Psoas muscle (tissue), 8 donors: ENCODE measurements at places on chromosomes 13 and 19. TPM values are rescaled to one million over a fixed set of nuclear protein-coding genes. Genes with fewer than 3 reads are reported as not detected.
A peak's percentile ranks its signal among the peaks of the same experiment; 100 is the strongest.

Gene ZNF878
- polyA plus RNA-seq, result not detected

Gene EID2B
- 9.0 TPM for polyA plus RNA-seq

Gene FCHO1
- polyA plus RNA-seq, result 0.10 TPM

Gene BRSK1
- polyA plus RNA-seq, result 0.14 TPM

Gene PRSS57
- polyA plus RNA-seq, result 0.05 TPM

Gene ZNF121
- 3.0 TPM for polyA plus RNA-seq

Gene LIM2
- polyA plus RNA-seq, result not detected

Gene ATP12A
- not detected for polyA plus RNA-seq

Gene CDADC1
- polyA plus RNA-seq, result 7.8 TPM

Gene TEAD2
- 9.7 TPM for polyA plus RNA-seq

Gene KLHL1
- not detected for polyA plus RNA-seq

GRCh38 chr13:69292789-69293425 lies 814.7 kb upstream of the ATXN8OS start:
- no peaks in the 10 kb centered on the region for H3K27me3 ChIP-seq
- no peaks in the 10 kb centered on the region for H3K36me3 ChIP-seq
- no peak for DNase-seq
- H3K4me1 ChIP-seq, result no peaks in the 10 kb centered on the region

- H3K27ac ChIP-seq, result no peak overlapping the region
- H3K36me3 ChIP-seq, result no peaks in the 10 kb centered on the region
- H3K4me3 ChIP-seq, result no peak overlapping the region
- no peaks in the 10 kb centered on the region for H3K27me3 ChIP-seq
- H3K4me1 ChIP-seq, result no peaks in the 10 kb centered on the region
- DNase-seq, result no peak
Measured at GRCh38 chr13:32419862-32420261, 8.1 kb downstream of the N4BP2L1 start.

GRCh38 chr13:101869553-101869952 lies 417.1 kb downstream of the ITGBL1 start:
- no peak overlapping the region for H3K27ac ChIP-seq
- H3K27me3 ChIP-seq, result no peaks in the 10 kb centered on the region
- H3K36me3 ChIP-seq, result no peaks in the 10 kb centered on the region
- H3K4me3 ChIP-seq, result no peak overlapping the region
- H3K4me1 ChIP-seq, result no peaks in the 10 kb centered on the region
- DNase-seq, result no peak

DNA sequence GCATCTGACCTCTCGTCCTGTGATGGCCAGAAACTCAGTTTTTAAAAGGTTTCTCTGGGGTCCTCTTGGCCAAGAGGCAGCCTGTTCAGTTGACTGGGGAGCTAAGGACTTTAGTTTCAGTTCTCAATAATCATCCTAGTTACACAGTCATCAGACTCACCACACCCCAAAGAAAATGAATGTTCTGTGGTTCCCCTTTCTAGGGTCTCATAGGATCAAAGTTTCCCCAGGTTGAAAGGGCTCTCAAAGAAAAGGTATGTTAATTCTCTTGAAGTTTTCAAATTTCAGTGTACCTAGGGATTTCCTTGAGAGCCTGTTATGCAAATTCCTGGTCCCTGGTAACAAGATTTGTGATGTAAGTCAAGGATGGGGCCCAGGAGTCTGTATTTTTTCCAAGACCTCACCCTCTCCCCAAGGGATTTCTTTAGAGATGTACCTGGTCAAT lies 94.9 kb downstream of the FAM216B start:
- no peaks in the 10 kb centered on the region for H3K36me3 ChIP-seq
- no peak overlapping the region for H3K4me3 ChIP-seq
- H3K4me1 ChIP-seq, result no peaks in the 10 kb centered on the region
- no peak overlapping the region for H3K27ac ChIP-seq
- H3K27me3 ChIP-seq, result no peaks in the 10 kb centered on the region

- no peak overlapping the region for H3K27ac ChIP-seq
- no peak for DNase-seq
- no peak overlapping the region for H3K4me3 ChIP-seq
- H3K4me1 ChIP-seq, result no peaks in the 10 kb centered on the region
- H3K36me3 ChIP-seq, result no peaks in the 10 kb centered on the region
Measured at GRCh38 chr13:49958321-49958720, 22.2 kb upstream of the SPRYD7 start.

DNA sequence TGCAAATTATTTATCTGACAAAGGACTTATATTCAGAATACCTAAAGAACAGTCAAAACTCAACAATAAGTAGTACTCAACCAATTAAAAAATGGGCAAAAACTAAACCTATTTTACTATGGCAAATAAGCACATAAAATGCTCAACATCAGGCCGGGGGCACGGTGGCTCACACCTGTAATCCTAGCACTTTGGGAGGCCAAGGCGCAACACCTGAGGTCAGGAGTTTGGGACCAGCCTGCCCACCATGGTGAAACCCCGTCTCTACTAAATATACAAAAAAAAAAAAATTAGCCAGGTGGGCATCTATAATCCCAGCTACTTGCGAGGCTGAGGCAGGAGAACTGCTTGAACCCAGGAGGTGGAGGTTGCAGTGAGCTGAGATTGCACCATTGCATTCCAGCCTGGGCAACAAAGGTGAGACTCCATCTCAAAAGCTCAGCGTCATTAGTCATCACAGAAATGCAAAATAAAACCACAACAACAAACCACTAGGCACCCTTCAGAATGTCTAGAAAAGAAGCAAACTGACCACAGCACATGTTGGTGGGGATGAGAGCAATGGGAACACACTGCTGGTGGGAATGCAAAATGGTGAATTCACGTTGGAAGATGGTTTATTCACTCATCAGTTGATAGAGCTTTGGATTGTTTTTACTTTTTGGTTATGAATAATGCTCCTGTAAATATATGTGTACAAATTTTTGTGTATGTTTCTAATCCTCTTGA lies 180.6 kb upstream of the SOX1 start:
- H3K4me3 ChIP-seq, result no peak overlapping the region
- no peaks in the 10 kb centered on the region for H3K36me3 ChIP-seq
- no peaks in the 10 kb centered on the region for H3K4me1 ChIP-seq
- H3K27me3 ChIP-seq, result peaks cover 1% of the 10 kb centered on the region

DNA sequence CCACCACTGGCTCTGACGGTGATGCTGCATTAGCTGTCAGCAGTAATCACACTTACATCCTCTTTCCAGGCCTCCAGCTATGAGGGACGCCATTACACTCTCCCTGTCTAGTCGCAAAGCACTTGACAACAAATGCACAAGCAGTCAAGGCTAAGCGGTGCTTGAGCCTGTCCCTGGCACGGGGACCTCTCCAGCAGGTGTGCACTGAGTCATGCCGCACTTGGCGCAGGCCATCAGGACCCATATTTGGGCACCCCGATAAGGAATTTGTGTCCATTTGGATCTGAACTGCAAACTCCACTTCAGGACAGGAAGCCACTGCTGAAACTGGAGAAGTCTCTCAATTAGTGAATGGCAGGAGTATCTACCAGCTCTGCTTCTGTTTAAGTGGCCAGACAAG lies 301.9 kb upstream of the OBI1 start:
- no peak overlapping the region for H3K4me3 ChIP-seq
- H3K4me1 ChIP-seq, result no peaks in the 10 kb centered on the region
- no peak for DNase-seq
- H3K27ac ChIP-seq, result no peak overlapping the region
- no peaks in the 10 kb centered on the region for H3K36me3 ChIP-seq
- H3K27me3 ChIP-seq, result no peaks in the 10 kb centered on the region

- H3K27ac ChIP-seq, result no peak overlapping the region
- H3K4me1 ChIP-seq, result no peaks in the 10 kb centered on the region
- no peak for DNase-seq
- no peaks in the 10 kb centered on the region for H3K36me3 ChIP-seq
- no peak overlapping the region for H3K4me3 ChIP-seq
Measured at GRCh38 chr13:110286833-110287819, 19.8 kb downstream of the COL4A1 start.

- DNase-seq, result no peak
- H3K4me1 ChIP-seq, result no peaks in the 10 kb centered on the region
- no peaks in the 10 kb centered on the region for H3K27me3 ChIP-seq
- no peak overlapping the region for H3K4me3 ChIP-seq
- H3K36me3 ChIP-seq, result no peaks in the 10 kb centered on the region
- no peak overlapping the region for H3K27ac ChIP-seq
Measured at GRCh38 chr13:90933097-90933826, 414.2 kb upstream of the MIR17HG start.

GRCh38 chr13:80782441-80782840 lies 441.5 kb upstream of the SPRY2 start:
- no peak overlapping the region for H3K27ac ChIP-seq
- no peak for DNase-seq
- no peak overlapping the region for H3K4me3 ChIP-seq
- H3K36me3 ChIP-seq, result no peaks in the 10 kb centered on the region
- no peaks in the 10 kb centered on the region for H3K27me3 ChIP-seq
- H3K4me1 ChIP-seq, result no peaks in the 10 kb centered on the region

- no peaks in the 10 kb centered on the region for H3K4me1 ChIP-seq
- no peaks in the 10 kb centered on the region for H3K27me3 ChIP-seq
- peak; percentile 68 for DNase-seq
- no peak overlapping the region for H3K27ac ChIP-seq
- H3K4me3 ChIP-seq, result no peak overlapping the region
Measured at GRCh38 chr19:2618611-2619010, 83.9 kb downstream of the GNG7 start.

- peak; percentile 52 for DNase-seq
- no peaks in the 10 kb centered on the region for H3K36me3 ChIP-seq
- H3K4me1 ChIP-seq, result peaks cover 6% of the 10 kb centered on the region
- peak overlapping the region; percentile 73 for H3K27ac ChIP-seq
- peak overlapping the region; percentile 72 for H3K4me3 ChIP-seq
Measured at GRCh38 chr19:50496189-50497021, 14.6 kb downstream of the JOSD2 start.

GRCh38 chr13:26198116-26198515 lies 24.0 kb downstream of the RNF6 start:
- H3K36me3 ChIP-seq, result no peaks in the 10 kb centered on the region
- no peak for DNase-seq
- no peaks in the 10 kb centered on the region for H3K27me3 ChIP-seq
- peaks cover 12% of the 10 kb centered on the region for H3K4me1 ChIP-seq
- no peak overlapping the region for H3K27ac ChIP-seq

GRCh38 chr19:18763674-18764590 lies 27.2 kb downstream of the COMP start:
- peaks cover 31% of the 10 kb centered on the region for H3K4me1 ChIP-seq
- H3K36me3 ChIP-seq, result no peaks in the 10 kb centered on the region
- H3K4me3 ChIP-seq, result no peak overlapping the region
- H3K27ac ChIP-seq, result peak overlapping the region; percentile 69
- peak; percentile 89 for DNase-seq

- H3K4me1 ChIP-seq, result peaks cover 10% of the 10 kb centered on the region
- peaks cover 7% of the 10 kb centered on the region for H3K27me3 ChIP-seq
- no peak overlapping the region for H3K4me3 ChIP-seq
- DNase-seq, result no peak
Measured at GRCh38 chr13:109790942-109791605, 4.7 kb upstream of the IRS2 start.
